ENCODE measurements at places on chromosomes 3 and 15.

DNA sequence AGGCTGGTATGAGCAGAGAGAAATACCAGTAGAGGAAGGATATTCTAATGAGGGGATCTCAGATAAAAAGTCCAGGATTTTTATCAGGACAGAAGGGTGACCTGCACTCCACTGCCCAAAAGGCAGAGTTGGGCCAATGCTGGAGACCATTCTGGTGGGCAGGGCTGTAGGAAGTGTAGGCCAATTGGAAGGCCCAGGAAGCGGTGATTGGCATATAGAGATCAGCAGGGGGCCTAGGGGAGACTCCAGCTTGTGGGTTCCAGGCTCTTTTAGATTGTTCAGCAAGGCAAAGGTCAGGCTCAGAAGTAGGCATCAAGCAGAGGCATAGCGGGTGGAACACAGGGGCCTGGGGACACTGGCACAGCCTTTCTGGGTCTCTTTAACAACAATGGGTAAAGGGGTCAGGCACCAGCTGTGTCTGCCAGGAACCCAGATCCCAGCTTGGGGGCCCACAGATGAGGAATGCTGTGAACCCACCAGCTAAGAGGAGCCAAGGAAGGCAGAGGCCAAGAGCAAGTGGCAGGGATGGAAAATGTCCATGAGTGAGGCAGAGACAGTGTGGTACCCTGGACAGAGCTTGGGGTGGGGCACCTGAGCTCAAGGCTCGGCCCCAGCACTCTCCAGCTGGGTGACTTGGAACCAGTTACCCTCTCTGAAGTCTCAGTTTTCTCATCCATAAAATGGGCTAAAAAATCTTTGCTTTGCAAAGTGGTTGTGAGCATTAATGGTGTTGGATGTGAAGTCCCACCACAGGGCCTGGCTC is 27.0 kb upstream of the RASGRF1 start:
- DNase-seq = no peak

GRCh38 chr3:54698054-54698453 is 229.8 kb downstream of the LRTM1 start:
- DNase-seq = no peak

- no peak for DNase-seq
Measured at GRCh38 chr3:124207873-124208485, 216.1 kb upstream of the ROPN1 start.

- DNase-seq = no peak
Measured at GRCh38 chr3:46888705-46889104, 11.2 kb downstream of the PTH1R start.

DNA sequence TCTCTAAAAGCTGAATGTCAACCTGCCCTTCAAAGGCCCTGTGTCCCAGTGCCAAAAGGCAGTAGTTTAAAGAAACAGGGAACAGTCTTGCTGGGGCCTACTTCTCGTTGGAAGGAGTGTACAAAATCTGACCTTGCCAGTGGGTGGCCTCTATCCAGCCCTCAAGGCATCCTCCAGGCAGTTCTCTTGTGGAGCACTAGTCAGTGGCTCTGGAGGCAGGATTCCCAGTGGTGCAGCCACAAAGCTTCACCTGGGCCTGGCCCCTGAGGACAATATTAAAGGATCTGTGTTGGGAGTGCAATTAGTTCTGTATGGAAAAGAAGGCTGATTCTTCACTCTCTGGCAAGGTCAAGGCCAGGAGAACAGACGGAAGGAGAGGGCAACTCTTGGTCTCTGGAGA is 237.8 kb upstream of the ADAMTS9 start:
- DNase-seq = no peak

GRCh38 chr3:18556001-18556408 is 130.9 kb upstream of the SATB1 start:
- no peak for DNase-seq
